Nephron progenitor cell (in vitro differentiated cells): ENCODE measurements at places on chromosomes 16 and 17.

GRCh38 chr17:40499551-40500189 lies 1.8 kb downstream of the TNS4 start:
- DNase-seq, result peak; percentile 75

DNA sequence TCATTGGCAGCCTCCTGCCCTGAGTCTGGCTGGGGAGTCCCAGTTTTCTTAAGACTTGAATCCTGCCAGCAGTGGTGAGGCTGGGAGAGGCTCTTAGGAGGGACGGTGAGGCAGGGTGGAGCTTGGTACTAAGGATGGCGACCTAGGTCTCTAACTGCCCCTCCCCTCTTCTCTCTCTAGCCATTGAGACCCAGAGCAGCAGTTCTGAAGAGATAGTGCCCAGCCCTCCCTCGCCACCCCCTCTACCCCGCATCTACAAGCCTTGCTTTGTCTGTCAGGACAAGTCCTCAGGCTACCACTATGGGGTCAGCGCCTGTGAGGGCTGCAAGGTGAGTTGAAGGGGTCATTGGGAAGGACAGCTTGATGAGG lies 16.4 kb downstream of the GJD3 start:
- DNase-seq, result no peak

DNA sequence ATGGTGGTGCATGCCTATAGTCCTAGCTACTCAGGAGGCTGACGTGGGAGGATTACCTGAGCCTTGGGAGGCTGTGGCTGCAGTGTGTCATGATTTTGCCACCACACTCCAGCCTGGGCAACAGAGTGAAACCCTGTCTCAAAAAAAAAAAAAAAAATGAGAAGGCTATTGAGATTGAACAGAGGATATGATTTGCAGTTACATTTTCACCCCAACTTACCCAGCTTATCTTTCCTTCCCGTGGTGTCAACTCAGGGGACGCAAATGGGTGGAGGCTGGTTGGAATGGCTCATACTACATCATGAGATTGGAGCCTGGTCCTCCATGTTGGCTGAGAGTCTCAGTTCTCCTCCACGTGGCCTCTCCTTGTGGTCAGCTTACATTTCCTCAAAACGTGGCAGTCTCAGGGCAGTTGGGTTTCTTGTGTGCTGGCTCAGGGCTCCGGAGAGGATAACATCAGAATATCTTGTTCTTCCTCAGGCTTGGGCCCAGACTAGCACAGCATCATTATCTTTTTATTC lies 17.2 kb upstream of the NSMCE1 start:
- no peak for DNase-seq

DNA sequence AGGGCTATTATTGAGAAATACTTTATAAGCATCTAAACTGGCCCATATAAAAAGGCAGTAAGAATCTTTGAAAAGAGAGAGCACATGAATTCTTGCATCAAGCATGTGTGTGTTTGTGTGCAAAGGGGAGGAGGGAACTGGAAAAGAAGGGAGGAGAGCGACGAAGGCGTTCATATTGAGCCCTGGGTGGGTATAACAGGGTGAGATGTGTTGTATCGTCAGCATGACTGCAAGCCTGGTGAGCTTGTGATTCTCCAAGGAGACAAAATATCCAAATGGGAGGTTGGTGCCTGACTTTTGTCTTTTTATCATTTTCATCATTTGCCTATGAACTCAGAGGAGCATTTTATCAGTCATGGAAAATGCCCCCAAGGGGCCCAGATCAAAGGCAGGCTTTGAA lies 70.8 kb upstream of the PMFBP1 start:
- DNase-seq, result no peak

GRCh38 chr17:39996800-39997199 lies 16.2 kb downstream of the PSMD3 start:
- DNase-seq, result no peak

DNA sequence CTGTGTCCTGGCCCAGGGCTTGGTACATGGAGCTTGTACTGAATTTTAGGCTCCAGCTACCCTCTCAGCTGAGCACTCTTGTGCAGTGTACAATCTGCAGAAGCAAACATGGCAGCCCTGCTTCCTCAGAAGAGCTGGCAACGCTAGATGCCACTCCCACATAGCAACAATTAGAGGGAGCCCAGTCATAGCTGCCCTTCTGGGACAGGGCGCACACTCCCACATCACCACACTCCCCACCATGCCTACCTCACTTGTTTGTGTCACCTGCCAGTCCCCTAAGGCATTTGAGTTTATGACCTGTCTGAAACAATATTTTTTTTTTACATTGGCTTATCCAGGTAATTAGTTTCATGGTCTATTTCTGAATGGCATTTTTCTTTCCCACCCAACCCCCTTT lies 72.3 kb downstream of the C17orf67 start:
- DNase-seq, result no peak

- DNase-seq, result peak; percentile 32
Observed at GRCh38 chr17:27609611-27610303, 21.2 kb upstream of the LGALS9 start.

DNA sequence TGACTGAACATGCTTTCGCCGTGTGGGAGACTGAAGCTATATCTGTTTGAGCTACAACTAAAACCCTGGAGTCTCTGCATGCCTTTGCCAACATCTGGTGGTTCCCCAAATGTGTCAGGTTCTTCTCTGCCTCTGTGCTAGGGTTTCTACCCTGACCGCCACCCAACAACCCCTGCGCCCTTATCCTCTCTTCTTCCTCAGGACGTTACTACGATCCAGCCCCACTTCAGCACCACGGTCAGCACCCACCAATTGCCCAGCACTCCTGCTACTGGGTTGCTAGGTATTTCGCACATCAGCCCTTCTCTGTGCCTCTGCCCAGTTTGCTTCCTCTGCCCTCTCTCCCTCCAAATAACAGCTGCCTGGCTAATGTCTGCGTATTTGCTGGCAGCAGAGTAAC lies 106.3 kb upstream of the HSBP1 start:
- DNase-seq, result peak; percentile 94

DNA sequence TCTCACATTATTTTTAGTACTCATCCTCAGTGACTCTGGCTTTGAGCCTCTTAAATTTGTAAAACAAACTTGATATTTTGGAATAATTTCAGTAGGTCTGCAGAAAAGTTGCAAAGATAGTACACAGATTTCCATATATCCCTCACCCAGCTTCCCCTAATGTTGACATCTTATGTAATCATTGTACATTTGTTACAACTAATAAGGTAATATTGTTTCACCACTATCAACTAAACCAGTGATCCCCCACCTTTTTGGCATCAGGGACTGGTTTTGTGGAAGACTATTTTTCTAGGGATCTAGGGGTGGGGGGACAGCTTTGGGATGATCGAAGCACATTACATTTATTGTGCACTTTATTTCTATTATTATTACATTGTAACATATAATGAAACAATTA lies 391.2 kb downstream of the CA10 start:
- DNase-seq, result no peak

DNA sequence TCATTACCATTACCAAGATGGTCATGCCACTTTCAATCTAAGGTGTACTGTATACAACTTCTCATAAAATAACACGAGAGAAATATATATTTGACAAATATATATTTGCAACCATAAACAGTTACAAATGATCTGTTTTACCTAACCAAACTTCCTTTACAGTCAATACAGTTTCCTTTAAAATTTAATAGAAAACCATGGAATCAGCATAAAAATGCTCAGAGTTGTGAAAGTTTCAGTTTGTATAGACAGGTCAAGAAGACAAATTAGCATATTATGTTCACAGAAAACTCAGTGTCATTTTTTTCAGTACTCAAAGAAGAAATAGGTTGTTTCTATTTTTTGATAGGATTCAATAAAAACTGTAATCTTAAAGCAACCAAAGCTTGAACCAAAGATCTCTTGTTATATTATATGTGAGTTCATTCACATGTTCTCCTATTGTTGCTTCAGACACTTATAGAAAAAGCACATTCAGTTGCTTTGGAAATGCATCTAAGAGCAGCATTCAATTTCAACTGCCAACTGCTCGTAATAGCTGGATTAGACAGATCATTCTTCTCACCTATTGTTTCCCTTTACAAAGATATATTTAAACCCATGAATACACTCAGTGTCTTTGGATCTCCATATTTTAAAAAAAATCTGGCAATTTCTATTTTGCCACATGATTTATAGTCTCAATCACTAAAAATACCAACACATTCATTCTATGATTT lies 15.1 kb downstream of the SSH2 start:
- no peak for DNase-seq

DNA sequence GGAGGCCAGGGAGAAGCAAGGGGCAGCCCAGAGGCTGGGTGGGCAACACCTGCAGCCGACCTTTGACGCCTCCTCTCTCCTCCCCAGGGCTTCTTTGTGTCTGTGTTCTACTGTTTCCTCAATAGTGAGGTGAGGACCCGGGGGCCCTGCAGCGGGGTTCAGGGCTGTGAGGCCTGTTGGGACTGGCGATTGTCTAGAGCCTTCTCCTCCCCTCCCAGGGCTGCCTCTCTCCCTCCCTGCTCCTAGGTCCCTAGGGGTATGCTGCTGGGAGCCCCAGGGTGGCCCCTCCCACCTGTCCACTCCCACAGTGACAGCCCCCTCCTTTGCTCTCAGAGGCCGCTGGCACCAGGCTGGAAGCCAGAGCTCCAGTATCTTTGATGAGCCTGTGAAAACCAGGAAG lies 10.8 kb upstream of the SPPL2C start:
- peak; percentile 21 for DNase-seq

DNA sequence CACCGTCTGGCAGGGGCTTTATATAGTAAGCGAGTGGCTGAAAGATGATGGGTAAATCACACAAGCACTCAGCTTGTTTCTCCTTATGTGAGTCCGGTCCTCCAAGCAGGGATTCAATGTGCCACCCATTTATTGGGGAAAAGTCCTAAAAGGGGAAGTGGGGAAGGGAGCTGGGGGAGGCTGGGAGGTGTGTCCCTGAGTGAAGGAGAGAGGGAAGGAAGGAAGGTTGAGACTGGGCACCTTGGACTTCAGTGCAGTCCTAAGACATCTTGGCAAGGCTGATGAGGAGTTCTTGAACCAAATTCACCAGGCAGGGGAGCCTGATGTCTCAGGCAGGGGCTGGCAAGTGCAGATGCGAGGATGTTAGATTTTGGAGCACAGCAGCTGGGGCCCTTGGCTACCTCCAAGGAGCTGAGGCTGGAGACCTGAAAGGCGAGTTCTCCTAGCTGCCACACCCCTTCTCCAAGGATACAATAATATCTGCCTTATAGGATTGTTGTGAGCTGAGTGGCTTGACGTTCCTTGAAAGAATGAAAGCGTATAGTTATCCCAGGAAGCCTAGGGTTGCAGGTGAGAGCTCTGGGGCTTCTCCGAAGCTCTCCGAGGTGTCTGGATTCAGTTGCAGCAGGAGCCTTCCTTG lies 23.0 kb upstream of the CYLD start:
- no peak for DNase-seq

GRCh38 chr17:81094509-81095382 lies 59.8 kb downstream of the BAIAP2 start:
- DNase-seq, result peak; percentile 76

DNA sequence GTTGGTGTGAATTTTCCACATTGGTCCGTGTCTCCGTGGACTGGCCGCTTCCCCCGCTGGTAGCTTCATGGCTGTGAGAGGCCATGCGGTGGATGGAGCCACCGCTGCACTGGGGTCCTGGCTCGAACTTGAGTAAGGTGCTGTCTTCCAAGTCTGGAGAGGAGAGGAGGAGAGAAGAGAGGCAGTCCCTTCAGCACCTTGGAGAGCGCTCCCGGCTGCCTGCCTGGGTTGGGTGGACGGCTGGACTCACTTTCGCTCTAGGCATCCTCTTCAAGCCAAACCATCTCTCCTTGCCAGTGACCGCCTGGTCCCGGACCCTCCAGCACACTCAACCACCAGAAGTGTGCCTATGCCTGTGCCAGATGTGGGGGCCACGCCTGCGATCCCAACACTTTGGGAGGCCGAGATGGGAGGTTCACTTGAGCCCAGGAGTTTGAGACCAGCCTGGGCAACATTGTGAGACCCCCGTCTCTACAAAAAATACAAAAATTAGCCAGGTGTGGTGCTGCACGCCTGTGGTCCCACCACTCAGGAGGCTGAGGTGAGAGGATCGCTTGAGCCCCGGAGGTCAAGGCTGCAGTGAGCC lies 6.2 kb downstream of the JPH3 start:
- DNase-seq, result peak; percentile 97

DNA sequence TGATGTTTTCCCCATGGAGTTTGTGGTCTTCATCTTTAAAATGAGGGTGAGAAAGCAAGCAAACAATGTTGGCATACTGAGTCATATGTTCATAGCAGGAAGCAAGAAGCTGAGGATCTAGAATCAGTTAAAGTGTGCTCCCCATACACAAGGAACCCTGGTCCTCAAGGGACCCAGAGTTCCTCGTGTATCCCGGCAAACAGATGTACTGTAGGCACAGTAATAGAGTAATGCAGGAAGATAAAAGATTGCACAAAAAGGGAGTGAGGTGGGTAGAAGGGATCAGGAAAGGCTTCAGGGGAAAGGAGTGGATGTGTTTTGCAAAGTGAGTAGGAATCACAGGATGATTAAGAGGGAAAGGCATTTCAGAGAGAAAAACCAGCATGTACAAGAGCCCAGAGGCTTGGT lies 412.3 kb upstream of the CDH11 start:
- no peak for DNase-seq

- DNase-seq, result peak; percentile 83
Observed at GRCh38 chr17:55717898-55718735, 4.5 kb downstream of the TMEM100 start.
